ENCODE measurements at places on chromosomes 6 and 20.

DNA sequence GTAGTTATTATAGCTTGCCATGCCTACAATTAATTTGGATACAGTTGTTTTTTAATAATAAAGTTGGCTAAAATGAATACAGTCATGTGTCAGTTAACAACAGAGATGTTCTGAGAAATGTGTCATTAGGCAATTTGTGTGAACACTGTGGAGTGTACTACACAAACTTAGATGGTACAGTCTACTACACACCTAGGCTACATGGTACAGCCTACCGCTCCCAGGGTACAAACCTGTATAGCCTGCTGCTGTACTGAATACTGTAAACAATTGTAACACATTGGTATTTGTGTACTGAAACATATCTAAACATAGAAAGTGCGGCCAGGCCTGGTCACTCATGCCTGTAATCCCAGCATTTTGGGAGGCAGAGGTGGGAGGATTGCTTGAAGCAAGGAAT, 50.2 kb downstream of the MYLIP start:
- DNase-seq: no peak

- no peak for DNase-seq
Observed at GRCh38 chr6:46963039-46963438, 41.3 kb upstream of the ADGRF5 start.

DNA sequence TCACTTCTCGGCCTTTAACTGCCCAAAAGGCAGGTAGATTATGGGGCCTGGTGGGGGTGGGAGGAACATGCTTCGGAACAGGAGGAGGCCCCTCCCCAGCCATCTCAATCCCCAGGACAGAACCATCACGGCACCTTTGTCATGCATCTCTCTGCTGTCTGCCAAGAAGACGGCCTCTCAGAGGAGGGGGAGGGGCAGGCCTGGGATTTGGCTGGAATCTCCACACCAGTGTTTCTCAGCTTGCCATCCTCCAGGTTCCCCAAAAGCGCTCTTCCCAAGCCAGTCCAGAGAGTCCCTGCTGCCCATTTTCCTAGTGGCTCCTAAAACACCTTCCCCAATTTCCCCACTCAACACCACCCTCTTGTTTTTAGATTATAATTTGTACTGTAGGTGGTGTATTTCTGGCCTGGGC, 2.5 kb upstream of the POU5F1 start:
- no peak for DNase-seq

DNA sequence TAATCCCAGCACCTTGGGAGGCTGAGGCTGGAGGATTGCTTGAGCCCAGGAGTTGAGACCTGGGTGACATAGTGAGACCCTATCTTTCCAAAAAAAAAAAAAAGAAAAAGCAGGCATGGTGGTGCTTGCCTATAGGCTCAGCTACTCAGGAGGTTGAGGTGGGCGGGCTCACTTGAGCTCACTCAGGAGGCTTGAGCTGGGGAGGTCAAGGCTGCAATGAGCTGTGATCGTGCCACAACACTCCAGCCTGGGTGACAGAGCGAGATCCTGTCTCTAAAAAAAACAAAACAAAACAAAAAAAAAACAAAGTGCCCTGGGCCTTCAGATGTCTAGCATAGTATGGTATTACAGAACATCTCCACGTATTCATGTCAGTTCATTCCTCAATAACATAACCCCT, 42.9 kb downstream of the ZFAND3 start:
- no peak for DNase-seq

DNA sequence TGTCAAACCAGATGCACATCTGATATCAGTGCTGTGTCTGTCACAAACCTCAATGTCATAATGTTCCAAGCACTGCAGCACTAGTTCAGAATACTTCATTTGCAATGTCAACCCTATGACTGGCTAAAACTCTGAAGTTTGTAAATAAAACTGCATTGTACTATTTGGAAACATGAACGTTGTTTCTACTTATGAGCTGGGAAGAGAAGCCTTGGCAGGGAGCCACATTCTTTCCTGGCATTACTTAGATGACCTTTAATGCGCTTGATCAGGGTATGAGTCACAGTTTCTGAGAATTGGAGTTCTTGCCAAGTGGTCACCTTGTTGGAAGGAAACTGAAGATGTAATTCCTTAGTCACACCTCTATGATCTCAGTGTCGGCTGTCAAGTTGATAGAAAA, 664.8 kb upstream of the MMS22L start:
- DNase-seq: no peak

- DNase-seq: no peak
Observed at GRCh38 chr6:149405823-149406765, 6.0 kb downstream of the SUMO4 start.

DNA sequence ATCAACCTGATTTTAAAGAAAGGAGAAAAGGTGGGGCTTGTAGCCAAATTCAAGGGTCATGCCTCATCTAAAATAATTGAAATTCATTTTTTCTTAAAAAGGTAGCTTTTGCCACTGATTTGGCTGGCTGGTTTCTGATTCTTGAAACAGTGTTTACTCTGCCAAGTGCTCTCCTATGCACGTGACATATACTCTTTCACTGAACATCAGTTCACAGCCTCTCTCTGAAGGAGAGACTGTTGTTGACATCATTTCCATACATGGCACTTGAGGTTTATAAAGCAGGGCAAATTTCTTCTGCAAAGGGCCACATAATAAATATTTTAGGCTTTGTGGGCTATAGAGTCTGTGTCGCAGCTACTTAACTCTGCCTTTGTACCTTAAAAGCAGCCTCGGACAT, 40.4 kb upstream of the DOK5 start:
- no peak for DNase-seq

- no peak for DNase-seq
Observed at GRCh38 chr6:155201461-155202226, 62.2 kb upstream of the CLDN20 start.

GRCh38 chr6:158560836-158561320, 987 bp downstream of the TMEM181 start:
- peak; percentile 51 for DNase-seq

- DNase-seq: no peak
Observed at GRCh38 chr20:62706344-62706743, 2.3 kb upstream of the NTSR1 start.

GRCh38 chr20:38835792-38836191, 30.3 kb downstream of the PPP1R16B start:
- no peak for DNase-seq
